Posterior cingulate gyrus (tissue), 11 donors: ENCODE measurements at places on chromosomes 11 and 22.

- DNase-seq = no peak
Observed at GRCh38 chr11:9714272-9714940, 50.5 kb downstream of the SWAP70 start.

- DNase-seq = no peak
Observed at GRCh38 chr11:44753961-44754645, 27.3 kb downstream of the TSPAN18 start.

DNA sequence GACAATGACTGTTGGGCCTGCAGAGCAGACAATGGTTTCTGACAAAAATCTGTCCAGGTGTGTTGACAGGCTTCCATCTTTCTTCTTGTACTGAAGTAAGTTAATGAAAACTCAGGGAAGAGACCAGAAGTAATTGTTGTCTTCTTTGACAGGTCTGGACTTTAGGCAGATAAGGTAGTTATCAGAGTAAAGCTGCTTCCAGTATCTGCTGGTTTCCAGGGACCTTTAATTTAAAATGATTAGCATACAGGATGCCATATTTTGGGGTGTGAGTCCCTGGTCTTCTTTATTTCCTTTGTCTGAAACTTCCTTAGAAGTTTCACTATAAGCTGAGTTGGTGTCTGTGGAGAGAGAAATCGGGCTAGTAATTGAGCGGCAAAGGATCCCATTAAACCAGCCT, 1.4 kb downstream of the TMX2 start:
- DNase-seq = no peak

DNA sequence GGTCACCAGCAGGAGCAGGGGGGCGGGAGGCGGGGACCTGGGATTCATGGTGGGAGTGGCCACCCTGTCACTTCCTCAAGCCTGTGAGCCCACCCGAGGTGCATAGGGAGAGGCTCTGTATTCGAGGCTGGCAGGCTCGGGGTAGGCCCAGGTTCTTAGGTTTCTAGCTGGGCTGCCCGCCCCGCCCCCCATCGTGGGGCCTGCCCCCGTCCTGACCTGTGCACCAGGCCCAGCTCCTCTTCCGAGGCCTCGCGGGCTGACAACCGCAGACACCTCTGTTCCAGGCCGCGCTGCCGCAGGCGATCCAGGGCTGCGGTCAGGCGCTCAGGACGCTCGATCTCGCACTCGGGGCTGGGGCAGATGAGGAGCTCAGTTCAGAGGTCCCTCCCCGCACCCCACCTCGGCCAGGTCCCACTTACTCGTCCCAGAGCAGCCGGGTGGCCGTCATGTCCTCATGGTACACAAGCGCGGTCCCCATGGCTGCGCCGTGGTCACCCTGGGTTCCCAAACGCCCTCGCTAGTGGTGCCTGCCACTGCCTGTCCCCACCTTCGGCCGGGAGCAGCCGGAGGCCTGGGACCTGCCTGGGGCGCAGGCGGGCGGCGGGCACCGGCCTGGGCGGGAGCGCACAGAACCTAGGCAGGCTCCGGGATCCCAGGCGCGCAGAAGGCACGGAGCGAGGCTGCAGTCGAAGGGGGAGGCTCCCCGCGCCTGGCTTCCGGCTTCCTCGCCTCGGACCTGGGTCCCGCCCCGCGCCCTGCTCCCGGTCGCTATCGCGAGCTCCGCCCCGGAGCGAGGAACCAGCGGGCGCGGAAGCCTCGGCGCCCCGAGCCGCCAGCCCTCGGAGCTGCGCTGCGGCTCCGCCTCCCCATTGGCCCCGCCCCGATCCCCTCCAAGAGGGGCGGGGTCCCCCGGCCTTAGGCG, at the start of gene HDAC10:
Gene HDAC10 (minus strand): TSS at position 711 of the 922 bp plus-strand sequence. CDS start 233 bp downstream, at position 478.
- no peak for DNase-seq

GRCh38 chr11:63909591-63910506, 7.1 kb downstream of the RCOR2 start:
- no peak for DNase-seq

- DNase-seq = no peak
Observed at GRCh38 chr11:95499516-95500135, 268.6 kb upstream of the SESN3 start.

- DNase-seq = no peak
Observed at GRCh38 chr11:33930317-33931021, 38.6 kb upstream of the LMO2 start.

GRCh38 chr11:22216940-22217339, 24.1 kb downstream of the ANO5 start:
- no peak for DNase-seq

GRCh38 chr11:107827041-107827440, 31.5 kb downstream of the SLC35F2 start:
- DNase-seq = no peak

GRCh38 chr22:39214383-39215069, 30.3 kb downstream of the PDGFB start:
- no peak for DNase-seq

DNA sequence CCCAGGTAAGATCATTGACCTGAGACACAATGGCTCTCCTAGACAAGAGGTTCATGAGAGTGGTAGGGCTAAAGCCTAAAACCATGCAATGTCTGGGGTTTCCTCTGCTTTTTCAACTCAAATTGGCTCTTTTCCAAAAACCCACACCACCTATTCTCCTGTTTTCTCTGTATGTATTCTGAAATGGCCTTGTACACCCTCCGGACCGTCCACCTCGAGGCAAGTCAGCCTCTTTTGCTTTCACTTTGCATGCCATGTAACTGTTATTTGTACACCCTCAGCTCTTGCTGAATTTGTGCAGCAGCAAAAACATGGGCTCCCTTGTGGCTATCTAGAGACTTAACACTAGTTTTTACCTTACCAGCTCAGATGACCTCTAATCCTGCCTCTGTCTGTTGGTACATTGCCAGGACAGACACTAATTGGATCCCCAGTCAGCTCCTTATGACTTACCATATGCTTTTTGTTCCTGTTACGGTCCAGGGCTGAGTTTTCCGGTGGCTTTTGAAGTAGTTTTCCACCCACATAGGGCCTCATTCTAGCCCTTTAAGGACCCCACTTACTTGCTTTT, 288.0 kb downstream of the SBF2 start:
- DNase-seq = no peak

DNA sequence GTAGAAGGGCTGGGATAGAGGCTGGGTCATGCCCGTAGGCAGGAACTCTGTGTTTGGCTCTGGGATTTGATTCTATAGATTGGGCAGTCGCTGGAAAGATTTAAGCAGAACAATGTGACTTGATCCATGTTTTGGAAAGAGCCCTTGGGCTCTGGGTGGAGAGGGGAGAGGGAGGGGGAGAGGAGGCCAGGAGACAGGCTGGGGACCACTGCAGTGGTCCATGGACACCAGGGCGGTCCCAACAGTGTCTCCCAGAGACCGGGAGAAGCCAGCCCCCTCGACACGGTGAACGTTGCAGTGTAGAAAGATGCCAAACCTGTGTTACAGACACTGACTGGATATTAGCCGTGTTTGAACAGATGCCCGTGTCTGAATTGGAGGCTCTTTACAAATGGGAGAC, 19.5 kb downstream of the PVALB start:
- DNase-seq = no peak

- no peak for DNase-seq
Observed at GRCh38 chr11:12158909-12159308, 48.5 kb downstream of the MICAL2 start.

GRCh38 chr11:62337303-62338181, at the start of gene ASRGL1:
ASRGL1 (plus strand) TSS chr11:62337448; CDS start chr11:62337978, 530 bp downstream.
- DNase-seq = peak; percentile 86

DNA sequence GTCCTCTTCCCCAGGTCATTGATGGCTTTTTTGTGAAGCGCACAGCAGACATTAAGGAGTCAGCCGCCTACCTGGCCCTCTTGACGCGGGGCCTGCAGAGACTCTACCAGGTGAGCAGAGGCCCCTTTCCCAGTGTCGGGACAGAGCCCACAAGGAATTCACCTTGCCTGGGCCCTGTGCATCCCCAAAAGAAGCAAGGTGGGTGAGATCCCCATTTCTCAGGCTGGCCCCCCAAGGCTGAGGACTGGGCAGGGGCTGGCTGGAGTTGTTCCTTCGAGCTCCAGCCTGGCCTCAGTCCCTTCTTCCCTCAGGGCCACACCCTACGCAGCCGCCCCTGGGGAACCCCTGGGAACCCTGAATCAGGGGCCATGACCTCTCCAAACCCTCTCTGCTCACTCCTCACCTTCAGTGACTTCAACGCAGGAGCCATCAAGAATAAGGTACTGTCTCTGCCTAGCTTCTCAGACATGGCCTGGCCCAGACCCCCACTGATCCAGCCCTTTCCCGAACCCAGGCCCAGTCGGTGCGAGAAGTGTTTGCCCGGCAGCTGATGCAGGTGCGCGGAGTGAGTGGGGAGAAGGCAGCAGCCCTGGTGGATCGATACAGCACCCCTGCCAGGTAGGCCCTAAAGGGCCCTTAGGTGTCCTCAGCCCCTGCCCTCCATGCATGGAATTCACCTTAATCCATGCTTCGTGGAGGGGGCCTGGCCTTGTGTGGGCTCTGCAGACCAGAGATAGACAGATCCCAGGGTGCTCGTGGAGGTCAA, 4.7 kb downstream of the MUS81 start:
- DNase-seq = no peak

DNA sequence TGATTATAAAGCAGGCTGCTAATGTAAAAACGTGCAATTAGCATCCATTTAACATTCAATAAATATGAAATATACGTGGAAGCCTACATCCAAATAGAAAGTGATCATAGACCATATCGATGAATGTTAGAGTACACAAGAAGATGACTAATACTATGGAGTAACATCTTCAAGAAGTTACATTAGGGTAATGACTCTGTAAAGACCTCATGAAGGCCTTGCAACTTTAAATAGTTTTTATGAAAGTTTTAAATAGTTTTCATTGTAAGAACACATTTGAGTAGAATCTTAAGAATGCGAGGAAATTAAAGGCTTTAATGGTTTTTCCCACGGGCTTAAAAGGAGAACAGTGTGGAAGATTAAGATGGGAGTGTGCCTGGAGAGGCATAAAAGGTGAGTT, 1.4 kb downstream of the TRIM34 start:
- no peak for DNase-seq

- no peak for DNase-seq
Observed at GRCh38 chr22:33894515-33894914, 25.8 kb downstream of the LARGE1 start.

- no peak for DNase-seq
Observed at GRCh38 chr11:123475469-123475868, 45.4 kb downstream of the GRAMD1B start.

DNA sequence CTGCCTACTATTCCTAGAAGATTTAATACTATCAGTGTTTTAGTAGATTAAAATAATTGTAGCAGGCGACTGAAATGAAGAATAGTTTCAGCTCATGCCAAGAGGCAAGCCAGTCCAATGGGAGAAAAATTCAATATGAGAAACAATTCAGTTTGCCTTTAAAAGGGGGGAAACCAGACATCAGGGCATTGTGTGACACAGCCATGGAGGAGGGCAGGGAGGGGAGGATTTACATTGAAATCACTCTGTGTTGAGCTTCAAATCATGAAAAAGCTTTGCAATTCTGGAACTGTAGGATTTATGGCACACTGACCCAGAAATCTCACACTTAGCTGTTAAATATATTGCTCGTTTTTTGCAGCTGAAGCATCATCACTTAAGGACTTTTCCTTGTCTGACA, 4.6 kb downstream of the SLC1A2 start:
- DNase-seq = no peak

GRCh38 chr11:6216501-6216900, 11.1 kb downstream of the C11orf42 start:
- no peak for DNase-seq

- DNase-seq = no peak
Observed at GRCh38 chr22:19149047-19149883, 827 bp downstream of the GSC2 start.

- no peak for DNase-seq
Observed at GRCh38 chr22:21760640-21761039, 25.0 kb upstream of the YPEL1 start.

DNA sequence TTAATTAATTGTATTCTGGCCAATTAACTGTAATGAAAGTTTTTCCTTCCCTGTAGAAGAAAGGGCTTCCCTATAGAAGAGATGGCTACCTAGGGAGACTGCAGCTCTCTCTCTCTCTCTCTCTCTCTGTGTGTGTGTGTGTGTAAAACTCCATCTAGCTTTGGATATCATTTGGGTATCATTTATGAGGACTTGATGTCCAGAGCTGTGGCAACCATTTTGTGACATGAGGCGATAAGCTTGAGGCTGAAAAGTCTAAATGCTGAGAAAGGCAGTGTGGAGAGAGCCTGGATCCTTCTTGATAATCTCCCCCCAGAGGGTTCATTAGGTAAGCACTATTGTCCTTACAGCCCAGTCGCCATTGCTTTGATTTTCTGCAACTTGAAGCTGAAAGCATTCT, 30.7 kb upstream of the RASD2 start:
- DNase-seq = no peak

DNA sequence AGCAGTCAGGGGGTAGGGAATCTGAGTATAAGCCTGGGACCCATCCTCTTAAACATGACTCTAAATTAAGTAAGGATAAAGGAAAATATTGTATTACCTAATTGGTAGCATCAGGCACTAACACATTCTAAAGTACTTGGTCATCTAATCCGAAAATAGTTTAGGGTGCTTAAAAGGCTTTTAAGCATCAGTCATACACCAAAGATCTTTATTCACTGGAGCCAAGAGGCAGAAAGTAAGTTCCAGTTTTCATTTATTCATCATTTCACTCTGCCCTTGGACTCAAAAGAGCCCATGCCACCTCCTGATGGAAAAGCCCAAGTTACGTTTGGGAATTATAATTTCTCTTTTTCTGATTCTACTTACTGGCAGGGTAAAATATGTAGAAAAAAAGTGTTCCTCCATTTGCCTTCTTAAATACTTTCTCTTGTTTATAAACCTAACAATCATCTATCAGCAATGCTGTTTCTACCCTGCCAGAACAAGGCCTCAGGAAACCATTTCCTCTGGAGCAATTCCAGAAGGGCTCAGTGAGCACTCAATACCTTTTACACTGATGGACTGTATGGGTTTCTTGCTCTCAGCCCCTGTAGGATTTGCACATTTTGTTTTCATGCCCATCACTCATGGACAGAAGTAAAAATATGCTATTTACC, 120.1 kb upstream of the SLC5A12 start:
- no peak for DNase-seq

DNA sequence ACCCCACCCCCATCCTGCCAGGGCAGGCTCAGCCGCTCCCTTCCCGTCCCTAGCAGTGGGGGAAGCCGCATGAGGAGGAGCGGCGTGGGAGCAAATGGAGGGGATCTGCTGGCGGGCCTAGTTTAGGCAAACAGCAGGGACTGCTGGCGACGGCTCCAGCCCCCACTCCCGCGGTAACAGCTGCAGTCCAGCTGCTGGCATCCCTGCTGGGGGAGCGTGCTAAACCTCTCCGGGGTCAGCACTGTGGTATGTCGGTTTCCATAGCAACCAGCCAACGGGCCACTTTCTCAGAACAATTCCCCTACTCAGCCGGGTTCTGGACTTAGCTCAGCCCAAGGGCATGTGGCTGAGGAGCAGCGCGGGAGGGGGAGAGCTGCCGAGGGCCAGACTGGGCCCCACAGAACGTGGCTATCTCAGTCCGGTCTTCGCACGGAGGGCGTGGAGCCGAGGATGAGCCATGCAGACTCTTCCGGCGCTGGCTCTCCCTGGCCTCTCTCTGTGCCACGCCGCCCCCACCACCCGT, 98.8 kb downstream of the PKNOX2 start:
- peak; percentile 94 for DNase-seq

GRCh38 chr22:30426388-30427353, 1.1 kb downstream of the MTFP1 start:
- DNase-seq = peak; percentile 72
